ENCODE measurements at places on chromosomes 12 and 14.

DNA sequence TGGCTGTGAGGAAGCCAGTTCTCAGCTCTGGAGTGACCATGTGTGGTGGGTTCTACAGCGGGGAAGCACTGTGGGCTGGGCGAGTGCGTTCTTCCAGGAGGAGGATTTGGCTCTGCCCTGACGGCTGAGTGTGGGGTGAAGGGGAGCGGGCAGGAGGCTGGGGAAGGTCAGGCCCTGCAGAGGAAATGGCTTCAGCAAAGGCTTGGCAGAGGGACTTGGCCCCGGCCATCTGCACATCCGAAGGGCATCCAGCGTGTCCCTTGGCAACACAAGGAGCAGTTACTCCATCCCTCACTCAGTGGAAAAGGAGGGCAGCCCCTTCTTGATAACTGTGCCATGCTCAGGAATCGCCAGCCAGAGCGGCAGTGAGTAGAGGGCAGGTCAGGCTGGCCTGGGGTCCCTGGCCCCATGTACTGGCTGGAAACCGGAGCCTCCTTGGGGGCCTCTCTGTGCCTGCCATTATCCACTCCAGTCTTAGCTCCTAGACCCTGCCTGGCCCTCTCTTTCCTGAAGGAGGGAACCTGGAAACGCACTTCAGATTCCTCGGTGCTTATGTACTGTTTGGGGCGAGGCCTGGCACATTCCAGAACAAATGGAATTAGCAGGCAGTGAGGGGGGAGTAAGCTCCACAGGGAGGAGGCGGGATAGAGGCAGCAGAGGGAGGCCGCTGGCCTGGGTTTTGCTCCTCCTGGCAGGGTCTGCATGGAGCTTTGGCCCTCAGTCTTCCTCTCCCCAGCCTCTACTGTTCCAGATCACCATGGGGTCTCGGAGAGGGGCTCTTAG is 133.6 kb upstream of the NCOR2 start:
- DNase-seq, result no peak

DNA sequence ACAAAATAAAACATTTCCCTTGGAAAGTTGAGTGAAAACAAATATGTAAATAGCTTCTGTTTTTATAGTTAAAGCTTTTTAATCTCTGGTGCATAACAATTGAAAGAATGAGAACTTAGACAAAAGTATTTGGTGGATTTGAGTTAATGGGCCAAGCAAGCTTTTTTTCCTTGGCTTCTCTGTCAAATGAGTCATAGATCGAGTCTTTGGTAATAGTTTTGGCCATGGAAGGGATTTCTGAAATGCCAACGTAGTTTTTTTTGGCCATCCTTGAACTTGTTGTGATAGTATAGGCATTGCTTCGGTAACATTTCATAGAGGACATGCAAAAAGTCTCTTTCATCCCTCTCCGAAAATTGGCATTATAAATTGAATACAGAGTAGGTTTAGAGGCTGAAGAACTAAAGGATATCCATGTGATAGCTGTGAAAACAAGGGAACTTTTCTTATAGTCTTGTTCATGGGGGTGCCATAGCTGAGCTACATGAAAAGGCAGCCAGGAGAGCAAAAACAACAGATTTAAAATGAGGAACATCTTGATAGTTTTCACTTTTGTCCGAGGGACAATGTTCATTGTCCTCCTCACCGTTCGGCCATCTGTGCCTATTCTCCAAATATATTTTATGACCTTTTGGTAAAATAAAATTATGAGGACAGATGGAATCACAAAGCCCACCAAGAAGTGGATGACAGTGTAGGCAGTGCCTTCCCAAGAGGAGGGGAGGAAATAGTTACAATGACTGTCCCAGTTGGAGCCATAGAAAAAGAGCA is 34.7 kb downstream of the GPR19 start:
- no peak for DNase-seq

DNA sequence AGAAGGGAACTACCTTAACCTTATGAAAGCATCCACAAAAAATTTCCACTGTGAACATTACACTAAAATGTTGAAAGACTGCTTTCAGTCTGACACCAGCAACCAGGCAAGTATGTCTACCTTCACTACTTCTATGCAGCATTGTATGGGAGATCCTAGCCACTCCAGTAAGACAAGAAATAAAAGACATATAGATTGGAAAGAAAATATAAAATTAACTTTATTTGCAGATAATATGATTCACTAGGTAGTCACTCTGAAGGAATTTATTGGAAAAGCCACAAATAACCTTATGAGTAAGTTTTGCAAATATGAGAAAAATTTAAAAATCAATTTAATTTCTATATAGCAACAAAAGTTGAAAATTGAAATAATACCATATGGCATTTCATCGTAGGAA is 172.0 kb downstream of the RERGL start:
- DNase-seq, result no peak

- no peak for DNase-seq
These were observed 11.4 kb downstream of the PLEKHG6 start for GRCh38 chr12:6321905-6322304.

DNA sequence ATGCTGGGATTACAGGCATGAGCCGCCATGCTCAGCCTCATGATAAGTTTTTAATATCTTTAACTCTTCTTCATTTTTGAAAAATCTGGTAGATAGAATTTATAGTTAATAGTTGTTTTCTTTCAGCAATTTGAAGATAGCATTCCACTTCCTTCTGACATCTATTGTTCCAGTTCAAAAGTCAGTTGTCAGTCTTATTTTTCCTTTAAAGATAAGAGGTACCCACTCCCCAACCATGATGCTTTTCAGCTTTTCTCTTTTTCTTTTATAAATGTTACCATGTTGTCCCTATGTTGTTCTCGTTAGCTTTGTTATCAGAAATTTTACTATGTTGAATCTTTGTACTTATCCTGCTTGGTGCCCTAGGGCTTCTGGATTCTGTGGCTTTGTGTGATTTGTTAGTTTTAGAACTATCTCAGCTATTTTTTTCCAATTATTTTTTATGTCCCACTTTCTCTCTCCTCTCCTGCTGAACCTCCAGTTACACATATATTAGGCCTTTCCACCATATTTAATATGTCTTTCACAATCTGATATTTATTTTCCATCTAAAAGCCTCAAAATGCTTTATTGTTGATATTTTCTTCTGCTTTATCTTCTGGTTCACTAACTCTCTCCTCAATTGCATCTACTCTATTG is 181.6 kb upstream of the FOXN3 start:
- no peak for DNase-seq

GRCh38 chr12:63802012-63802608 is 22.4 kb downstream of the RXYLT1 start:
- no peak for DNase-seq

DNA sequence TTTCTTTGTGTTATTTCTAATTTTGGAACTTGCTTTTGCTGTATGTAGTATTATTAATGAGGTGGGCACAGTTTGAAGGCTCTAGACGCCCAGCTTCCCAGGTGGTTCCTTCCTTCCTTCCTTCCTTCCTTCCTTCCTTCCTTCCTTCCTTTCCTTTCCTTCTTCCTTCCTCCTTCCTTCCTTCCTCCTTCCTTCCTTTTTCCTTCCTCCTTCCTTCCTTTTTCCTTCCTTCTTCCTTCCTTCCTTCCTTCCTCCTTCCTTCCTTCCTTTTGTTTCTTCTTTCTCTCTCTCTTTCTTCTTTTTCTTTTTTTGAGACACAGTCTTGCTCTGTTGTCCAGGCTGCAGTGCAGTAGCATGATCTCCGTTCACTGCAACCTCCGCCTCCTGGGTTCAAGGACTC is 906.7 kb downstream of the AACS start:
- DNase-seq, result no peak

DNA sequence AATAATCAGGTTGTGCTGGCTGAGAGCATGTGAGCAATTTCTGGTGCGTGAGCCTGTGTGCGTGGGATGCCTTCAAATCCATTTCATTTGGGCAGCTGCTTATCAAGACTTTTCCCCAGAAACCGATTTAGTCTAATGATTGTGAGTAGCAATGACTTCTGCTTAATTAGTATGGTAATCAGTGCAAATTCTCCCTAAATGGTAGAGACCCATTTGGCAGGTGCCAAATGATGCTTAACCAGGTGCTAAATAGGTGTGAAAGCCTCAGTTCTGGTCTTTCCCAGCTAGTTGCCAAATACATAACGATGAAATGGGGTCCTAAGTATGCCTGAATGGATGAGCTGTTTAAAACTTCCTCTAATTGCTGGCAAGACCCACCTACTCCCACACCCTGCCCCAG is 248.4 kb upstream of the CCDC196 start:
- no peak for DNase-seq

- DNase-seq, result no peak
These were observed 33.6 kb upstream of the PLEKHA5 start for GRCh38 chr12:19095756-19096480.

DNA sequence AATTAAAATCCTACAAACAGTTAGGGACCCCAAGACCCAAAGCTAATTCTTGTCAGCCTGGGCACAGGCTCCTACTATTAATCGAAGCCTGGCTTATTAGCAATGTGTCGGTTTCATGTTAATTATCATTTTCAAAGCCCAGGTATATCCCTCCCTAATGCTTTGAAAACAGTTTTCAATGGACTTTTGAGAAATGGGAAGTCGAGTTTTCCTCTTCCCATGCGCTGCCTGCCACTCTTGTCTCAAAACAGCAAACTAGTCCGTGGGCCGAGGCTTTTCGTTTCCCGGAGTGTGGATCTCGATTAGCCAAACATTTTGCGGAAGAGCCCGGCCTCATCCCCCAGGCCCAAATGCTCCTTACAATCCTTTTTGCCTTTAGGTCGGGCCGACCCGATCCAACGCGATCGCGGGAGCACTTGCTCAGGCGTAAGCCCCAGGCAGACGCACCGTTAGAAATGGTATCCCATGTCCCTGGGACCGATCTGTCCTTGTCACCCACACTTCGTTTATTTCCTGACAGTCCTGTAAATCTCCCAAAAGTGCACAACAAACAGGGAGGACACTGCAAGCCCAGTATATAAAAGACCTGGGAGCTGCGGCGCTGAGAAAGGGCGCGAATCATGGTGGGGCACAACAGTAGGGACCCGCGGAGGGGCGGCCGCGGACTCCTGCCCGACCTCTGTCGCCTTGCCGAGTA is 1.5 kb downstream of the SIX6 start:
- no peak for DNase-seq

- DNase-seq, result no peak
These were observed 127.2 kb downstream of the BBS10 start for GRCh38 chr12:76220980-76221379.
